Thoracic aorta endothelial cell (primary cell): ENCODE measurements at places on chromosomes 3 and 15. TPM values are rescaled to one million over a fixed set of nuclear protein-coding genes. Genes with fewer than 3 reads are reported as not detected.

Gene SERINC4
- not detected in 2 replicates for total RNA-seq

Gene PPCDC
- total RNA-seq: 9.8 and 11.2 TPM in 2 replicates

Gene SEC22A
- total RNA-seq: 30.3 and 36.5 TPM in 2 replicates

Gene PGBD4
- 1.7 and 1.8 TPM in 2 replicates for total RNA-seq

Gene STIMATE
- 13.7 and 15.1 TPM in 2 replicates for total RNA-seq

Gene CPN2
- total RNA-seq: not detected in 2 replicates

Gene NR1I2
- not detected in 2 replicates for total RNA-seq

Gene TIMP4
- 0.14 TPM in 1 of 2 replicates, not detected in the other for total RNA-seq

Gene CP
- under 0.01 TPM in 1 of 2 replicates, not detected in the other for total RNA-seq

Gene LIPC
- 0.07 TPM in 1 of 2 replicates, not detected in the other for total RNA-seq

Gene LXN
- total RNA-seq: 99.8 and 102 TPM in 2 replicates

Gene CAMP
- total RNA-seq: not detected in 2 replicates

Gene C15orf61
- 2.4 and 3.3 TPM in 2 replicates for total RNA-seq

Gene ITGA11
- 0.14 and 1.2 TPM in 2 replicates for total RNA-seq

Gene CCRL2
- 14.6 and 15.4 TPM in 2 replicates for total RNA-seq

Gene SLC12A1
- total RNA-seq: not detected in 2 replicates

Gene CCR8
- not detected in 2 replicates for total RNA-seq

Gene APBA2
- 30.1 and 37.3 TPM in 2 replicates for total RNA-seq

Gene GOLGA6L7
- not detected in 2 replicates for total RNA-seq

Gene SPTSSB
- not detected in 2 replicates for total RNA-seq

Gene PATL2
- total RNA-seq: 0.13 and 0.22 TPM in 2 replicates

Gene BFSP2
- not detected in 2 replicates for total RNA-seq

Gene C3orf49
- not detected in 2 replicates for total RNA-seq

Gene C3orf22
- total RNA-seq: not detected in 2 replicates

Gene PLA1A
- total RNA-seq: 0.13 and 0.22 TPM in 2 replicates

Gene ACTC1
- total RNA-seq: not detected in 2 replicates

Gene MOBP
- total RNA-seq: 0.07 and 0.13 TPM in 2 replicates

Gene COLQ
- total RNA-seq: 0.13 and 1.1 TPM in 2 replicates

Gene STXBP5L
- total RNA-seq: not detected in 2 replicates
